ENCODE measurements at places on chromosomes 3 and 15. TPM values are rescaled to one million over a fixed set of nuclear protein-coding genes. Genes with fewer than 3 reads are reported as not detected.
A peak's percentile ranks its signal among the peaks of the same experiment; 100 is the strongest.

GRCh38 chr3:147409143-147410115 lies at the start of gene ZIC1:
ZIC1 (plus strand) TSS chr3:147409365; CDS start chr3:147410113, 748 bp downstream.
- peaks cover 78% of the 10 kb centered on the region for H3K27me3 ChIP-seq
- DNase-seq: no peak
- peak within 1 kb of the TSS; percentile 45 for H3K4me3 ChIP-seq
- peaks cover 50% of the 10 kb centered on the region for H3K4me1 ChIP-seq
- peaks cover 21% of the 10 kb centered on the region for H3K36me3 ChIP-seq

GRCh38 chr3:122948408-122948807 lies 79.2 kb downstream of the SEMA5B start:
- H3K4me1 ChIP-seq: no peaks in the 10 kb centered on the region
- no peaks in the 10 kb centered on the region for H3K36me3 ChIP-seq
- no peak for DNase-seq
- H3K27me3 ChIP-seq: no peaks in the 10 kb centered on the region
- H3K4me3 ChIP-seq: no peak overlapping the region
- no peak overlapping the region for H3K27ac ChIP-seq

SKOR1 gene
- total RNA-seq: 0.07 TPM

GATM gene
- 0.91 TPM for total RNA-seq

CNTN4 gene
- not detected for total RNA-seq

GRCh38 chr3:151393941-151394340 lies 9.4 kb upstream of the P2RY12 start:
- no peaks in the 10 kb centered on the region for H3K27me3 ChIP-seq
- no peak overlapping the region for H3K4me3 ChIP-seq
- H3K4me1 ChIP-seq: no peaks in the 10 kb centered on the region
- DNase-seq: no peak
- H3K36me3 ChIP-seq: no peaks in the 10 kb centered on the region

CCDC39 gene
- total RNA-seq: not detected

CLN6 gene
- total RNA-seq: 30.5 TPM

SLC6A1 gene
- total RNA-seq: not detected

GRCh38 chr3:73586628-73587027 lies 38.1 kb downstream of the PDZRN3 start:
- no peak overlapping the region for H3K27ac ChIP-seq
- H3K36me3 ChIP-seq: no peaks in the 10 kb centered on the region
- peaks cover 9% of the 10 kb centered on the region for H3K27me3 ChIP-seq
- H3K4me3 ChIP-seq: no peak overlapping the region
- H3K4me1 ChIP-seq: no peaks in the 10 kb centered on the region

GRCh38 chr15:80549191-80549590 lies 145.0 kb downstream of the ARNT2 start:
- H3K4me1 ChIP-seq: no peaks in the 10 kb centered on the region
- no peaks in the 10 kb centered on the region for H3K36me3 ChIP-seq
- no peak overlapping the region for H3K27ac ChIP-seq
- DNase-seq: no peak

DNA sequence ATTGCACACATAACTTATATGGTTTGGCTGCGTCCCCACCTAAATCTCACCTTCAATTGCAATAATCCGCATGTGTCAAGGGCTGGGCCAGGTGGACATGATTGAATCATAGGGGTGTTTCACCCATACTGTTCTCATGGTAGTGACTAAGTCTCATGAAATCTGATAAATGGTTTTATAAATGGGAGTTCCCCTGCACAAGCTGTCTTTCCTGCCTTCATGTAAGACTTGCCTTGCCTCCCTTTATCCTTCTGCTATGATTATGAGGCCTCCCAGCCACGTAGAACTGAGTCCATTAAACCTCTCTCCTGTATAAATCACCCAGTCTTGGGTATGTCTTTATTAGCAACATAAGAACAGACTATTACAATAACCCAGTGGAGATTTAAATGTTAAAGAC lies 653.9 kb downstream of the ROBO1 start:
- H3K27me3 ChIP-seq: no peaks in the 10 kb centered on the region
- H3K4me3 ChIP-seq: no peak overlapping the region
- H3K36me3 ChIP-seq: no peaks in the 10 kb centered on the region
- no peaks in the 10 kb centered on the region for H3K4me1 ChIP-seq

TGM5 gene
- not detected for total RNA-seq

GRCh38 chr3:131568460-131568859 lies 65.7 kb upstream of the MRPL3 start:
- H3K27ac ChIP-seq: no peak overlapping the region
- no peak overlapping the region for H3K4me3 ChIP-seq
- H3K4me1 ChIP-seq: no peaks in the 10 kb centered on the region
- peaks cover 15% of the 10 kb centered on the region for H3K27me3 ChIP-seq

DNA sequence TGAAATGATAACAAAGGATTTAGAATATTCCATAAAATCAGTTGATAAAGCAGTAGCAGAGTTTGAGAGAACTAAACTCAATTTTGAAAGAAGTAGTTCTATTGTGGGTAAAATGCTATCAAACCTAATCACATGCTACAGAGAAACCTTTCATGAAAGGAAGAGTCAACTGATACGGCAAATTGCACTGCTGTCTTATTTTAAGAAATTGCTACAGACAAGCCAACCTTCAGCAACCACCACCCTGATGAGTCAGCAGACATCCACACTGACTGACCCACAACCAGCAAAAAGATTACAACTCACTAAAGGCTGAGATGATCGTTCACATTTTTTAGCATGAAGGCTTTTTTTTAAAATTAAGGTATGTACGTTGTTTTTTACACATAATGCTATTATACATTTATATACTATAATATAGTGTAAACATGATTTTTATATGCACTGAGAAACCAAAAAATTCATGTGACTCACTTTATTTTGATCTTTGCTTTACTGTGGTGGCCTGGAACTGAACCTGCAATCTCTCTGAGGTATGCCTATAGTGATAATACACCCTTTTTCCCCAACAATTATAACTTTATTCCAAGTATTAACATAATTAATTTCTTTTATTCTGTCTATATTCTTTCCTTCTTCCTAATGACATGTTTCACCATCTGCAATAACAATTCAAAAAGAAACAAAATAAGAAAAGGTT lies 109.9 kb downstream of the TBC1D5 start:
- H3K27ac ChIP-seq: no peak overlapping the region
- peak; percentile 12 for DNase-seq
- no peaks in the 10 kb centered on the region for H3K27me3 ChIP-seq
- H3K4me3 ChIP-seq: no peak overlapping the region
- H3K4me1 ChIP-seq: peaks cover 13% of the 10 kb centered on the region
- H3K36me3 ChIP-seq: peaks cover 5% of the 10 kb centered on the region

GRCh38 chr15:48566668-48567067 lies 78.8 kb downstream of the FBN1 start:
- H3K36me3 ChIP-seq: no peaks in the 10 kb centered on the region
- no peak for DNase-seq
- H3K27ac ChIP-seq: no peak overlapping the region
- H3K4me1 ChIP-seq: no peaks in the 10 kb centered on the region
- H3K4me3 ChIP-seq: no peak overlapping the region
